Cortex of kidney (tissue), 1 donor: ENCODE measurements at places on chromosomes 6 and 20.

DNA sequence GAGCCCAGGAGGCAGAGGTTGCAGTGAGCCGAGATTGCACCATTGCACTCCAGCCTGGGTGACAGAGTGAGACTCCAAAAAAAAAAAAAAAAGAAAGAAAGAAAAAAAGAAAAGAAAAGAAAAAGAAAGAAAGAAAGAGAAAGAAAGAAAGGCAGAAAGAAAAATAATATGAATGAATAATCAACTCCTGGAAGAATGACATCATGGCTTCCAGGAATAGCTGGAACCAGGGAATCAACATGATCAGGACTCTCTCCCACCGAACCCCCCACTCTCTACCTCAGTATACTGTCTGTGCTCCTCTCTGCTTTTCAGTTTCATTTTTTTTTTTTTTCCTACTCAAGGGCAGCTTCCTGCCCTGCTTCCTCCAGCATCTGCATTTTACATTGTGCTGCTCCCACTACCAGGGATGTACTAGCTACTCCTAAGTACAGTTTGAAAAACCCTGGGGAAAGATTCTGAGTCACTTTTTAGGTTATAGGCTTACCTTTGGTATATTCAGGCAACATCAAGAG lies 19.7 kb upstream of the MTCL3 start:
- DNase-seq: no peak

DNA sequence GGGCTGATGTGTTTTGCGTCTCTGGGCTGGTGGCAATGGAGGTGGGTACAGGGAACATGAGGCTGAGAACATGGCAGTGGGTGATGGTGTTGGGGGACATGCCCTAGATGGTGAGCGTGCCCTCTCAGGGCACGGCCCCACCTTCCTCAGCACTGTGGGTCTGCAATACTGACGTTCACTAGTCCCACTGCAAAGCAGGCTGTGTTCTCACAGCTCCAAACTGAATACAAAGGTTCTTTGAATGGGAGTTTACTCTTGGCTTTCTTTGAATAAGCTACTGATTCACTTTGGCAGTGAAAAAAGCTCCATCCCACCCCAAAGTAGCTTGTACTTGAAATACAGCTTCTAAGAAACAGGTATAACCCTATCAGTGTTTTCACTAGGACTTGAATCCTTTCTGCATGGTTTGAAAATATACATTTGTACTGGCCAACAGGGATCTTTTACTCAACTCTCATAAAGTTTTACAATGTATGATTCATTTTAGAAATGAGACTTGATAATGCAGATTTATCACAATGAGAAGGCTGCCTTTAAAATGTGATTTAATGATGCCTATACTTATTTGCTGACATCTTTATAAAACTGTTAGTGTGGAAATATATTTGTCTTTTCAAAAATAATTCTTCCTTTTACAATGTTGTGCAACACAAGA lies 400.7 kb downstream of the ZFAND3 start:
- DNase-seq: no peak

DNA sequence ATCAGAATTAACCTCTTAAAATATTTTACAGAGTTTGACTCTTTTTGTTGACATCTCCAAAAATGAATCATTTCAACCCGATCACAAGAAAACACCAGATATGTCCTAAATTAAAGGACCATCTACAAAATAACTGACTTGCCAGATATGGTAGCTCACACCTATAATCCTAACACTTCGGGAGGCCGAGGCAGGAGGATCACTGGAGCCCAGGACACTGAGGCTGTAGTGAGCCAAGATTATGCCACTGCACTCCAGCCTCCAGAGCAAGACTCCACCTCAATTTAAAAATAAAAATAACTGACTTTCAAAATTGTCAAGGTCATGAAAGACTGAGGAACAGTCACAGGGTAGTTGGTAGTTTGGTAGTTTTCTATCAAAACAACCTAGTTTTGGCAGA lies 34.9 kb downstream of the DCDC2 start:
- DNase-seq: no peak

- no peak for DNase-seq
These were observed 56.1 kb upstream of the LAMP5 start for GRCh38 chr20:9458138-9458796.

DNA sequence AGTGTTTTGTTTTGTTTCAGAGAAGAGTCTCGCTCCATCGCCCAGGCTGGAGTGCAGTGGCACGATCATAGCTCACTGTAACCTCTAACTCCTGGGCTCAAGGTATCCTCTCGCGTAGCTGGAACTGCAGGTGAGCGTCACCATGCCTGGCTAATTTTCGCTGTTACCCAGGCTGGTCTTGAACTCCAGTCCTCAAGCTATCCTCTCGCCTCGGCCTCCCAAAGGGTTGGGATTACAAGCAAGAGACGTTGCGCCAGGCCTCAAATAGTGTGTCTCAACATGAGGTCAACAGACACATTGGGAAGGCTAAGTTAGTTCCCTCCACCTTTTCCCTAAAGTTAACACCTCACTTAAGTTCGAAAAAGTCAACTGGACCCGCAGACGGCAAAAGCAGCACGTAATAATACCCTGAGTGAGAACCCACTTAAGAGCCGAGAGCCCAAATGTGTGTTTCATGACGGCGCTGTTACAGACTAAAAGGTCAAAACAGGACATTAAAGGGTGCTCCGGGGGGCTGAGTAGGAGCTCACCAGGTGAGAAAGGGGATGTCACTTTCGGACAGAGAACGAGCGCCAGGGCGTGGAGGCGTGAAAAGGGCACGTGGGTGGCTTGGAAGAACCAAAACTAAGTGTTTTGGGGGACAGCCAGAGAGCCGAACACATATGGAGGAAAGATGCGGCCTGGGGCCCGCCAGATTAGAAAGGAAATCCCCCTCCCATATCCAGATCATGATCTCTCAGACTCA lies 499 bp downstream of the TTI1 start:
- no peak for DNase-seq

GRCh38 chr6:35581633-35582032 lies 68.9 kb upstream of the TULP1 start:
- DNase-seq: no peak

DNA sequence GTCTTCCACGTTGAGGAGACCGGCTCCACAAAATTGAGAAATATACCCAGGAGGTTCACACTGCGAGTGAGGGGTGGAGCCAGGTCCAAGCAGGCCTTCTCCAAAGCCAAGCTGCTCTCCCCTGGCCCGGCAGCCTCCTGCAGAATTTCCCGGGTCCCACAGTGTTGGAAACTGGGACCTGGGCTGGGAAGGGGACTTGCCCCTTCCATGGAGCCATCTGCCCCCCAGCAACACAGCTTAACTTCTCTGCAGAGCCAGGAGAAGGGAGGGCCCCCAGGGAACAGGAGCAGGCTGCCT lies 35.4 kb downstream of the MDFI start:
- DNase-seq: no peak

DNA sequence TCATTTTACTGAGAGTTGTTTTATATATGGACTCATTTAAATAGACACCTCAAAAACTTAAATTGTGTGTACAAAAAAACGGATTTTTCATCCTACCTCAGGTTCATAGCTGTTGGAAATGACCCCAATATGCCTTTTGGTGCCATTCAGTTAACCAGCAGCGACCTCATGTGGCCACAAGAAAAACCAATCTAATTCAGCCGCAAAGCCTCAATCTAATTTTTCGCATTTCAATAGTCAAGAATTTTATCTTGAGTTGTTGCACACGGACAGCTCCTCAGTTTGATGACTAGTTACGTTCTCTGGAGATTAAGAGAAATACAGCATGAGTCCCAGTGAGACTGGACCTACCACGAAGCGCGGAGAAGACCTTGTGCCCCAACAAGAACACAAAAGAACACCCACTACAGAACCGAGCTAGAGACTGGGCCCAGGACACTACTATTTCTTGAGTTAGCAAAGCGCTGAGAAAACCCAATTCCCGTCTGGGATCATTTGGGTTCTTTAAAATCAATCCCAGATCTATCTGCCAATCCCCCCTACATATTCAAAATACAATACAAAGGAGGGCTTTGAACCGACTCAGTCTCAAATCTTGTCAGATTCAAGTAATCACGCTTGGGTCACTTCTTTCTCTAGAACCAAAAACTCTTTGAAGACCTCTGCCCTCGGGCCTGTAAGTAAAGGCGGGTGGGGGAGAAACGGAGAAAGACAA lies 1.1 kb downstream of the TCP11 start:
- DNase-seq: no peak

DNA sequence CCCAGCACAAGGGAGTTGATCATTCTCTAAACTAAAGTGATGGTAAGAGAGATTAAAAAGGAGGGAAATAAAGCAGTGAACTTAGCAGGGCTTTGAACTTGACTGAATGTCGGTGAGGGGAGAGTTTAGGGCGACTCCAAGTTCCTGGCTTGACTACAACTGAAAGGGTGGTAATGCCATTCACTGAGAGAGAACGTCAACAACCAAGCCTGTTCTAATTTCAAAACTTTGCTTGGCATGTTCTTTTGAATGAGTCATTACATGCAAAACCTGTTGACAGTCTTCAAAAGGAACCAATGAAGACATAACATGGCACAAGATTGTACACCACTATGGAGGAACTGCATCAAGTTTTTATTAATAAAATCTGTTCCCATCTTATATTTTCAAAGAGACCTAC lies 10.3 kb upstream of the MYB start:
- DNase-seq: no peak

GRCh38 chr20:44959638-44960102 lies 527 bp downstream of the TOMM34 start:
- DNase-seq: no peak

DNA sequence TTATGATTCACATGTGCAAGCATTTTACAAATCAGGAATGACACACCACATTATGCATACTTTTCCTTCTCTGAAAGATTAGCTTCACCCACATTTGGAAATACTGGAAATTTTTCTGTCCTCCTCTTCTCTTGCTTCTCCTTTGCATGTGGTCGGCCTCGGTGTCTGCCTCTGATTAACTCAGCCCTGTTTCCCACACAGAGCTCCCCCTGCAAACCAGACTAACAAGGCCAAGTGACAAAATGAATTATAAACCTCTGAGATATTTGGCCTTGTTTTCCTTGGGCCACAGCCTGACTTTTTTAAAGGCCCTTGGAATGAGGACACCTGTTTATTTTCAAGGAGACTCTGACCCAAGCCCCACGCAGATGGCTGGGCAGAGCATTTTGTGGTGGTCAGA lies 9.0 kb upstream of the CCN6 start:
- no peak for DNase-seq

GRCh38 chr6:23870496-23870895 lies 255.5 kb upstream of the NRSN1 start:
- DNase-seq: no peak
